ENCODE measurements at places on chromosomes 13 and 19.

GRCh38 chr13:93227280-93227877 lies 772 bp downstream of the GPC6 start:
- no peak for DNase-seq

DNA sequence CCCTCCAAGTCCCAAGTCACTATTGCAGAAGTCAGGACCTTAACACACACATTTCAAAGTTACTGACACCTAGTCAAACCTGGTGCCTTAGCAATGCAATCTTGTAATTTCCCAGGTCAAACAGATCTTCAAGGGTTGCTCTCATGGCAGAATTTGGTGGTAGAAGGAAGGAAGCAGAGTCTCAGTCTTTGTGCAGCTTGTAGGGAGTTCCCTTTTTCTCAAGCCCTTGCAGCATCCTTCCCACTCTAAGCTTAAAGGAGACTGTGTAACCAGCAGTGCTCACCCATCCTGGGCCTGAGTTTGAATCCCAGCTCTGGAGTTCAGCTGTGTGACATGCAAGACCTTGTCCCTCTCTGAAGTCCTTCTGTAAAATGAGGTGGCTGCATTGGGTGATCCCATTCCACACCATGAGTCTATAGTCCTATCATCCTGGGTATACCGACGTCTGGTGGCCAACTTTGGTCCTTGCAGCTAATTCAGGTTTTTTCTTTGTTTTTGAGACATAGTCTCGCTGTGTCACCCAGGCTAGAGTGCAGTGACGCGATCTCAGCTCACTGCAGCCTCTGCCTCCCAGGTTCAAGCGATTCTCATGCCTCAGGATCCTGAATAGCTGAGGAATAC lies 9.8 kb downstream of the SIGLEC10 start:
- DNase-seq, result no peak

GRCh38 chr19:11324748-11325389 lies 14.6 kb downstream of the RAB3D start:
- no peak for DNase-seq

- no peak for DNase-seq
Observed at GRCh38 chr19:17402982-17403855, 2.2 kb downstream of the BST2 start.

DNA sequence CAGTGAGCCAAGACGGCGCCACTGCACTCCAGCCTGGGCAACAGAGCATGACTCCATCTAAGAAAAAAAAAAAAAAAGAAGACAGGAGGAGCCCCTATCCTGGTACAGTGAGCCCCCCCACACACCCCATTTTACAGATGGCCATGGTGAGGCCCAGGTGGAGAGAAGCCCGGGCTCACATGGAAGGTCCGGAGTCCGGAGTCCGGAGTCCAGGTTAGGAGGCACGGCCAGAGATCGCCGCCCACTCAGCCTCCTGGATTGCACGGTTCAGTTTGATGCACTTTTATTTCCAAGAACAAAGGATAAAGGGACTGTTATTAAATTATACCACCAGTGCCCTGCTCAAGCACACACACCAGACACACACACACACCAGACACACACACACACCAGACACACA lies 11.3 kb upstream of the BTBD2 start:
- DNase-seq, result no peak

- DNase-seq, result no peak
Observed at GRCh38 chr19:32458500-32459123, 53.0 kb downstream of the DPY19L3 start.

DNA sequence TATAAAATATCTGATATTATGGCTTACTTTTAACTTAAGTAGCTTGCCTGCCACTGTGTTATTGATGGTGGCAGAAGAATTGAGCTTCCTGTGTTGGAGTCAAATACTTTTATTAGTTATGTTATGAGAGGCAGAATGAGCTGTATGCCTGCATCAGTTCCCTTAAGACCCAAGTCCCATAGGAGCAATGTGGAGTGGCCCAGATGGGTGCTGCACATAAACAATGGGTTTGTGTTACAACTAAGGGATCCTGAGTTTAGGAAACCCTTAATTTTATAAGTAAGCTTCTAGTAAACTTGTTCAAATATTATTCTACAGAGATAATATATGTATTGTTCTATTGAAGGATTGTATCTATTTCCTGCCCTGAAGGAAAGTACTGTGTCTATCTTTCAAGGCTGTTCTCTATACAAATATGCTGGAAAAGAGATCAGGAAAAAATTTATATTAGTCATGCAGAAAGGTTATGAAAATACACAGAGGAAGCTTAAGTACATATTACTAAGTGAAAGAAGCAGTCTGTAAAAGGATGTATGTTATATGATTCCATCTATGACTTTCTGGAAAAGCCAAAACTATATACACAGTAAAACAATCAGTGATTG lies 2018.0 kb upstream of the PCDH20 start:
- DNase-seq, result no peak

GRCh38 chr13:31060220-31060619 lies 101.5 kb downstream of the HSPH1 start:
- DNase-seq, result no peak

GRCh38 chr19:2239771-2240770 lies 3.4 kb downstream of the SF3A2 start:
- DNase-seq, result peak; percentile 83

GRCh38 chr13:51044023-51044665 lies 66.9 kb downstream of the C13orf42 start:
- no peak for DNase-seq

DNA sequence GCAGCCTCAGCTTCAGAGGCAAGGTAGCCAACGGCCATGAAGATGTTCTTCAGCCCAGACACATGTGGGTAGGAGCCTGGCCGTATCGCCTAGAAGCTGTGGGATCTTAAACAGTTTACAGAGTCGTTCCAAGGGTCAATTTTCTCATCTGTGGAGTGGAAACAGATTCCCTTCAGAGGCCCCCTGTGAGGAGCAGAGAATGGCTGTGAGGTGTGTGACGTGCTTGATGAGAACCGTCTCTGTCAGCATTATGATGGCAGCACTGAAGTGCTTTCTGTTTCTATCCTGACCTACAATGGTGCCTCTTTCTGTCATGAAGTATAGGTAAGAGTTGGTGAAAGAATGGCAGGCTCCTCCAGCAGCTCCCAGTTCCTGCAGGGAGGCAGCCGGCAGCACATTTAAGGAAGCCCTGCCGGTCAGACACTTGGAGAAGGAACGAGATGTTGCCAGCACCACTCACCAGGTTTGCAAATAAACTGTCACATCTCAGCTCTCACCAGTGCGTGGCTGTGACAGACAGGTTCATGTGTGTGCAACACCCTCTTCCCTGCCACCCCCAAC lies 277.3 kb downstream of the FOXO1 start:
- no peak for DNase-seq

- DNase-seq, result no peak
Observed at GRCh38 chr13:77952737-77953136, 34.1 kb upstream of the EDNRB start.

Data from CMK (cell line).